H9 (cell line): ENCODE measurements at places on chromosomes 2 and 18. TPM values are rescaled to one million over a fixed set of nuclear protein-coding genes. Genes with fewer than 3 reads are reported as not detected.
A peak's percentile ranks its signal among the peaks of the same experiment; 100 is the strongest.

GRCh38 chr2:28643327-28643726 is 108.3 kb upstream of the PPP1CB start:
- DNase-seq: no peak

DNA sequence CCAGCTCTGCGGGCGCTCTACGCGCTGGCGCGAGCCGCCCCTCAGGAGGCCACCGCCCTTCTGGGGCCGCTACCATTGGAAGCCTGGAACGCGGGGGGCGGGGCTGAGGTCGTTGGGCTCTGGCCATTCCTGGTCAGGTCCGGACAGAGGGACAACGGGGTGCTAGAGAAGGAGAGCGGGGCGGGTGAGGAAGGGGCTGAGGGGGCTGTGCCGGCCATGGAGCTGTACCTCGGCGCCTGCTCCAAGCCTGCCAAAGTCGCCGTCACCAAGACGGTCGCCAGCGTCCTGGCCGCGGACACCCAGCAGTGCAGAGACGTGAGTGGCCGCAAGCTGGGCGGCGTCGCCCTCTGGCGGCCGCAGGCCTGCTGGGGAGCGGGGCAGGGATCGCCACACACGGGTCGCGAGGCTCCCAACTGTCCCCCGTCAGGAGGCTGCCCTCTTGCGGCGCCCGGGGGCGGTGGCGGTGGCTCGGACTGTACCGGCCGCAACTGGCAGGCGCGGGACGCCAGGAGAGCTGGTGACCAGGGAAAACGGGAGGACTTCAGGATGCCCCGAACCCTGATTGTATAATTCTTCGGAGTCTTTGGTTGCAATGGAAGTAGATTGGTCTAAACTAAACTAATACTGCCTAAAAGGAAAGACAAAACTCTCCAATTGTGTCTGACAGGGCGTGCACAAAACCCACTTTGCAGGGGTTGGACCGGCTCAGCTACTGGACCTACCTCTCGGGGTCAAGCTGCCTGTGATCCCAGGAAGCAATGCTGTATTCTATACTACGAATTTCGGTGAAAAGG is at the start of gene FSIP2:
Gene FSIP2, plus strand, starts transcription at position 126 of the 794 bp plus-strand sequence. Its CDS starts 91 bp downstream, at position 217.
- DNase-seq: peak; percentile 96

The LCT gene
- total RNA-seq: 0.04 TPM in 2 replicates

GRCh38 chr2:72263776-72264060 is 116.1 kb upstream of the CYP26B1 start:
- DNase-seq: no peak

- no peak for DNase-seq
These were observed at the start of gene REG1B for GRCh38 chr2:79087785-79088364. REG1B (minus strand) TSS chr2:79087993; CDS start chr2:79087612, 381 bp downstream.

DNA sequence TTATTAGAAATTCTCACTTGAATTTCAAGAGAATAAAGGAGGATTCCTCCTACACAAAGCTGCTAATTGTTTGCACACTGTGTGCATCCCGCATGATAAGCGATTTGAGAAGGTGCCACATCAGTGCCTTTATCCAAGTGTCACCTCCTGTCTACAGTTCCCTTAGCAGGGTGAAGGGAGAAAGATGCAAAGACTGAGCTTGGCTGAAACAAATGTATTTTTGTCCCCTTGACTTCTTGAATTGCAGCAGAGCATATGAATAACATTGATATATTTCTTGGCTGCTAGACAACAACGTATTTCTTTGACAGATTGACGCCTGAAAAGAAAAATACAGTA is 255.1 kb downstream of the NEDD4L start:
- DNase-seq: no peak

The KCNK3 gene
- 0.09 TPM in 1 of 2 replicates, not detected in the other for total RNA-seq

DNA sequence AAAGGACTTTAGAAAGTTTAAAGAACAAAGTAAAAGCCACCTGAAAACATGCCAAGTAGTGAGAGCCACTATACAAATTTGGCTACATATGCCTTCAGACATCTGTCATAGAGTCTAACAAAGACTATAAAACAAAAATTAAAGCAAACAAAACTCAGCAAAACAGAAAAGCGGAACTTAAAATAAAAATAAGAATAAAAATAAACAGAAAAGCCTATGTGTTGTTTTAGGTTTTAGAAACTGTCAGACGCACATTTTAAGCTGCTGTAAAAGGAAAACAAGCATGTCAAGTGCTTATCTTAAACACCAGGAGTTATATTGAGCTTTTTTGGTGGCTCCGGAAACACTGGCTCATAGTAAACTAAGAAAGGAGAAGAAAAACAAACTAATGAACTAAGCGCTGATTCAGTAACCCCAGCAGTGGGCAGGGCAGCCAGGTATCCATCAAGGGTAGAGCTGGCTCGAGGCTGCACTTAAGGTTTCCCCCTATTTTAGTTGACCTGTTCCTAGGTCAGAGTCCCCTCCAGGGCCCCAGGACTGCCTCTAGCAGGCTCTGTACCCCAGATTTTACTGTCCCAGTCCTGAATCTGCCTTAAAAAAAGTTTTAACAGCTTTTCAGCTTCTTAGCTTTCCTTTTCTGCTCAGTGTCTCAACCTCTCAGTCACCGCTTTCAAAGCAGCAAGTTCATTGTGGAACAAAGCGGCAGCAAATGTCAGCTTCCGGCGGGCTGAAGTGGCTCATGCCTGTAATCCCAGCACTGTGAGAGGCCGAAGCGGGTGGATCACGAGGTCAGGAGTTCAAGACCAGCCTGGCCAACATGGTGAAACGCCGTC is 15.4 kb upstream of the RMC1 start:
- no peak for DNase-seq

The GAREM2 gene
- 14.2 and 14.4 TPM in 2 replicates for total RNA-seq

The GCA gene
- 31.0 and 32.9 TPM in 2 replicates for total RNA-seq

DNA sequence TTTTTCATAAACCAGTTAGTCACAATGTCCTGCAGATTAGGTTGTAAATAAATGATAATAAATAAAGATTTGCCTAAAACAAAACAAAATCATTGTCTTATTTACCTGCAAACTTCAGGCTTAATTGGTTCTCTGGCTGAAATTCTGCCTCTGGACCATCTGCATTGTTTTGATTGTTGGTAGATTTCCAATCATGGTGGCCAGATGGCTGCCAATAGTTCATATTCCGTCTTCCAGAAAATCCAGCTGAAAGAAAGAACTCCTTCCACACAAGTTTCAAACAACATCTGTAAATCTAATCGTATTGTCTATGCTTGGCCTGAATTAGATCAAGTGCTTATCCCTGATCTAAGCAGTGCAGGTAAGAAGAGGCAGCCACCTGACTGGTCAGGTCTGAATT is 771.1 kb upstream of the ZEB2 start:
- DNase-seq: no peak

GRCh38 chr2:235544689-235544969 is 50.8 kb downstream of the AGAP1 start:
- no peak for DNase-seq

DNA sequence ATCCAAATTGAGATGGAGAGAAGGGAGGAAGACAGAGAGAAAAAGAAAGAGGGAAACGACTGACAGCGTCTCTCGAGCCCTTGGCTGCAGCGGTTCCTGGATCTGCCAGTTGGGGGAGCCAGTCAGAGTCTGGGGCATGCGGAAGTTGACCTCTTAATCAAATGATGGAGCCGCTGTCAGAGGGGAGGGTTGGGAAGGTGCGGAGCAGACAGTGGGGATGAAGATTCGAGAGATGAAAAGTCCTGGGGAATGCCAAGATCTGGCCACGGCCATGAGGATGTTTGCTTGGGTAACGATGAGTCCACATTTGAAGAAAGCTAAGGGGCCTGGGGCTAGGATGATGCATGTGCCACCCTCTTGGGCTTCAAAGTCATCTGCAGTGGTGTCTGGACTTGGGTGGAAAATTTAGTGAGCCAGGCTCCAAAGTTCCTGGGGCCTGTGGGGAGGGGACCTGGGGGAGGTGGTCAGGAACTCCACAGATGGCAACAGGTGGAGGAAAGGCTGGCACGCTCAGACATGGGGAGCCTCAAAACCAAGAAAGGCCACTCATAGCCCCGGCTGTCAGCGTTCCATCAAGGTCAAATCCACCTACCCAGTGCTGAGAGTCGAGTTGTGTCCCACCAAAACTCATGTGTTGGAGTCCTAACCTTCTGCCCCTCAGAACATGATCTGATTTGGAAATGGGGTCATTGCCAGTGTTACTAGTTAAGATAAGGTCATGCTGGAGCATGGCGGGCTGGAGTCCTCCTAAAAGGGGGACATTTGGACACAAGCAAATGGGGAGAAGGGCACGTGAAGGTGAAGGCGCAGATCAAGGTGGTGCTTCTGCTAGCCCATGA is 200.1 kb downstream of the NDUFA10 start:
- peak; percentile 59 for DNase-seq

DNA sequence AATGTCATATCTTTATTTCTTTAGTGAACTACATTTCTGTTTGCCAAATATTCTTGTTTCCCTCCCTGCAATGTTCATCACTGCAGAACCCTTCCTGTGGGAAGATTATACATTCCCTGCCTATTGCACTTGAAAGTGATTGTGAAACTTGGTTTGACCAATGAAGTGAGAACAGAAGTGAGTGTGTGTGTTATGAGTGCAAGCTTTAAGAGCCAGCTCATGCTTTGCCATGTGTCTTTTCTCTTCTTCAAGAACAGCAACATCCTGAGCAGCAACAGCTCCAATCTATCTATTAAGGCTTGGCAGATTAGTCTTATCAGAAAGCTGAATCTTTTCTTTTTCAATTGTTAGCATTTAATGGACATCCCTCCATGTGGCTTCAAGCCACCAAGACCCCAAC is 42.0 kb upstream of the UBE2E3 start:
- no peak for DNase-seq

The SH2D6 gene
- 0.61 TPM in 2 replicates for total RNA-seq

- no peak for DNase-seq
These were observed 620.4 kb downstream of the STK39 start for GRCh38 chr2:167626961-167627360.

The GATA6 gene
- total RNA-seq: 0.04 TPM in 1 of 2 replicates, not detected in the other
